Cortex of kidney (tissue), 1 donor: ENCODE measurements at places on chromosomes 1 and 21.

- DNase-seq = no peak
These were observed 65.1 kb downstream of the PIK3CD start for GRCh38 chr1:9716404-9717192.

DNA sequence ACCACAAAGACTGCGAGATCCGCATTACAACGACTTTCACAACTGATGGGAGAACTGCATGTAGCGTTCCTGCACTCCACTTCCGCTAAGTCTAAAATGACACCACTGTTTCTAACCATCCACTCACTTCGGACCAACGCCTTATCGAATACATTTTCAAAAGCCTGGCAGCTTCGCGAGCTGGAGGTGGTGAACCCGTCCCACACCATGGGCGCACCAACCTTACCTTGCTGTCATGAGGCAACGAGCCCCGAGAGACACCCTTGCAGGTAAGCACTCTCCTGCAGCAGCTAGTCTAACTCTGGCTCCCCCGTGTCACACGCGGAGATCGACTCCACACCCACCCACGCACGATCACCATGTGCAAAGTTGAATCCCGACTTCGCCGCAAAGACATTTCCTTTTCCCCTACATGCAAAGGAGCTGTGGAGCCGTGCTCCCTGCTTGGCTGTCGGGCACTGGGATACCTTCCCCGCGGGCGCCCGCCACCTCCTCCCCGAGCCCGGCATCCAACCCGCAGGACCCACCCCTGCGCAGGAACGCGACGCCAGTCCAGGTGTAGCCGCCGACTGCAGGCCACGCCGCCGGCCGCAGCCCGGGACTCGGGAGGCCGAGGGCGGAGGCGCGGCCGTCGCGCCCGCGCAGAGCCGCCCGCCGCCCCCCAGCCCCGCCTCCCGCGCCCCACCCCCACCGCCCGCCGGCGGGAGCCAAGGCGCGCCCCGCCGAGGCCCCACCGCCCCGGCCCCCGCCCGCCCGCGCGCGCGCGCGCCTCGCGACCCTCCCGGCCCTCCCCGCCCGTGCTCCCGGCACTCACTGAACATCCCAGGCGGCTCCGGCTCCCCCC is 629 bp downstream of the TAF5L start:
- no peak for DNase-seq

- DNase-seq = no peak
These were observed 197.3 kb downstream of the MATN1 start for GRCh38 chr1:30525971-30526651.

DNA sequence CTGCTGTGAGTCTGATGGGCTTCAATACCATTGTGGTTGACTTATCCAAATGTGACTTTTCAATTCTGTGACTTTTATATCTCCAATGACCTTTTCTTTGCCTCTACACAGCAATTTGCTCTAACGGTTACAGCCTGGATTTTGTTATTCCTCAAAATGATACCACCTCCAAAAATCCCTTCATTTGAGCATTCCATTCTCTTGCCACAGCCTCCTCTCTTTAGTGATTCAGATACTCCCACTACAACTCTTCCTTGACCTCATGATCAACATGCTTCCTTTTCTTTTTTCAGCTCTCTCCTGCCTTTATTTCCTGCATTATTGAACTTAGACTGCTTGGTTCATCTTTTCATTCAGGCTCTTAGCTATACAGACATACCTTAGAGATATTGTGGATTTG is 16.6 kb upstream of the IL19 start:
- no peak for DNase-seq

- no peak for DNase-seq
These were observed 9.0 kb downstream of the IFNAR2 start for GRCh38 chr21:33238565-33239255.

DNA sequence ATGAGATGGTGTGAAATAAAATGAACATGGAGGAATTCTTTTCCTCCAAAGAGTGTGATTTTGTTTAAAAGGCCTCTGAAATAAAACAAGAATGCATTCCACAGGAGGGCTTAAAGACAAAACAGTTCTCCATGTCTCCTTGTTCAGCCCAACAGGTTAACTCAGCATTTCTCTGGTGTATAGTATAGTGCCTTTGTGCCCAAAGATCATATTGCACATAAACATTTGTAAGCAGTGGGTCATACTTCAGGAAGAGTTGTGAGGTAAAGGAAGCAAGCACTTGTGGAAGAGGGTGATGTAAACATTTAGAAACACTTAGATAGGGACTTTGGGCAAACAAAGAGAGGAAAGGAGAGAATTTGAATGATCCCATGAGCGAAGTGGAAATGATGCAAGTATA is 433.9 kb downstream of the SIPA1L2 start:
- DNase-seq = no peak

- DNase-seq = no peak
These were observed 1.7 kb downstream of the RHOU start for GRCh38 chr1:228736844-228737445.

DNA sequence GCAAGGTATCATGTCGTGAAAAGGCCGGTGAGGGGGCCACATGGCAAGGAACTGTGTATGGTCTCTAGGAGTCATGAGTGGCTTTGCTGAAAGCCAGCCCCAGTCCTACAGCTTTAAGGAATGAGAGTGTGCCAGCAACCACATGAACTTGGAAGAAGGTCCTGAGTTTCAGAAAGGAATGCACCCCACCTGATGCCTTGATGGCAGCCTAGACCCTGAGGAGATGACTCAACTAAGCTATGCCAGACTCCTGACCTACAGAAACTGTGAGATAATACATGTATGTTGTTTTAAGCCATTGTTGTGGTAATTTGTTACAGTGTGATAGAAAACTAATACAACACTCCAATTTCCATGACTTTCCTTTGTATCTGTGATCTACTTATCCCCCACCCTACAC is 33.5 kb upstream of the AKT3 start:
- DNase-seq = no peak

- DNase-seq = no peak
These were observed 1.4 kb upstream of the B4GALT2 start for GRCh38 chr1:43977376-43978263.

DNA sequence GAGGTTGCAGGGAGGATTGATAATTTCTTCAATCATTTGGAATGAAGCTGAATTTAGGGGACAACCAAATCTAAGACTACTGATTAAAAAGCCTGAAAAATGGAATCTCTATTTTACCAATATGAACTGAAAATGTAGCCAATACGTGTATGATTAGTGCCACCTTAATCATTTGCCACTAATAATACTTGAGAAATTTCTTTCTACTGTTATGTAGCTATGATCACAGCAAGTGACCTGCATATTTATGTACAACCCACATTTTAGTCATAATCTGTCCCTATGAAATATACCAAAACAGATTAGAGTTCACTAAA is 6.5 kb downstream of the COLGALT2 start:
- DNase-seq = no peak

GRCh38 chr1:178921499-178921898 is 50.6 kb upstream of the ANGPTL1 start:
- DNase-seq = no peak

DNA sequence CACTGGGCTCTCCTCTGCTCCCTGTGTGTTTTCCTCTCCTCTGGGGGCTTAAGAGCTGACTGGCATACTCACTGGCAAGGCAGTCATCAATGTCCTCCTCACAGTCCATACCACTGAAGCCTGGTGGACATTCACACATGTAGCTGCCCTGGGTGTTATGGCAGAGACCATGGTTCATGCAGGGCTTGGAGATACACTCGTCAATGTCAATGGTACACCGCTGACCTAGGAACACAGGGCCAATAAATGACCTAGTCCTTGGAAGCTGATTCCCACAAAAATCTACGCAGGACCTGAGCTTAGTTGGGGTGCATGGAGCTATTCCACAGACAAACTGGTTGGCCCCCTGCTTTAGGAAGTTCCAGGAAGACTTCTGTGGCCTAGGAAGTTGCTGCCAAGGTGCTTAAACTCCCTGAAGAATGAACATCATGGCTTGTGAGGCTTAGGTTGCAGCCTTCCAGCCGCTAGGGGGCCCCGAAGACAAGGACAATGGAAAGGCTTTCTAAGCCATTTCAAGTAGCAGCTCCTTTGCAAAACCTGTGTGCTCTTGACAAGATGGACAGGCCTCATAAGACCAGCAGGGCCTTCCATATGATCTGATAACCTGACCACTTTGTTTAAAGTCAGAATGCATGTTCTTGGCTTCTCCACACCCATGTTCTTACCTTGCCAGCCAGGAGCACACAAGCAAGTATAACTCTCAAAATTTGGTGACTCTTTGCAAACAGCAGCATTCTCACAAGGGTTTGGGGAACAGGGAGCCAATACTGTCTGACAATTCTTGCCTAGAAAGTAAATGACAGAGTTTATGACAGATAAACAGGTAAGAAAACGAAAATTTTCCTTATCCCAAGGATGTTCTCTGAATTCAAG is 52.3 kb upstream of the ADAM30 start:
- no peak for DNase-seq

DNA sequence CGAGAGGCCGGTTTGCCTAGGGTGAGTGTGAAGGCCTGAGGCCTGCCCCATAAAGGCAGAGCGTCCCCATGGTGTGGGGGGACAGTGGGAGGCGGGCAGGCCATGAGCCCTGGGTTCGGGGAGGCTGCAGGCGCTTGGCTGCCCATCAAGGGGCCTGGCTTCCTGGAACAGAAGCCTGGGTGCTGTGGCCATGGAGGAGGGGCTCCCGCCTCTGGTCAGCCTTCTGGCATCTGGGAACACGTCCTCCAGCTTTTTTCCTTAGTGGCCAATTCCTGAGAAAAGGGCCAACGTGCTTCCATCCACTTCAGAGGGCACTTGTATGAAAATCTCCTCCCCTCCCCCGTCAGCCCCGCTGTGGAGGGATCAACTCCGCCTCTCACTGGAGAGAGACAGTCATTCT is 58.7 kb downstream of the PRDM16 start:
- no peak for DNase-seq

DNA sequence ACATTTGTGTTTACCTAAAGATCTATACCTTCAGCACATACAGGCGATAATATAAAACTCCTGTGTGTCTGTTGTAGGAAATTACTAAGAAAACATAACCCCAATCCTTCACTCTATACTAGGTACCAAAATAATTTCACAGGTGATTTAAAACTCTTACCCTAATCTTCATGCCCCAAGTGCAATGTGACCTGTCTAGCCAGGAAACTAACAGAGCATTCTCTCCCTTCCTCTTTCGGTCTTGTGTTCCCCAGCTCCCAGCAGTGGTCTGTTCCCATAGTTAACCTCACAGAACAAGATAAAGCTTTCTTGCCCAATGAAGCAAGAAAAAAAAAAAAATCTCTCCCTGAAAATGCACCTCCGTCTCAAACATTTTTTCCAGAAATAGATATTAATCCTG is 493.5 kb downstream of the DPYD start:
- DNase-seq = no peak

DNA sequence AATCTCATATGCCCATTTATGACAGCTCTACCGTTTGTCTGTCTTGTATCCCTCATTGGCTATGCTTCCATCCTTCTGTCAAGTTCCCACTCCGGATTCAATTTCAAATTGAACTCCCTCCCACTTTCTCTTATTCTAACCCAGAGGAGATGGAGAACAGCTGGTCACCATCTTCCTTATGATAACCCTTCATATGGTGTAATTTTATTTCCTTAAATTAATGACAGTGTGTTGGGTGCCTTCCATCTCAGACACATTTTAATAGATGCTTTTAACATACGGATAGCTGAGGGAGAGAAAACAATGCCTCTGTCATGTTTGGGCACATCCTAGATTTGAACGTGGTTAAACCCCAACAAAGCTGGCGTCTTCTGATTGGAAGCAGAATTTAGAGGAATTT is 103.0 kb upstream of the PLXNA2 start:
- DNase-seq = no peak

DNA sequence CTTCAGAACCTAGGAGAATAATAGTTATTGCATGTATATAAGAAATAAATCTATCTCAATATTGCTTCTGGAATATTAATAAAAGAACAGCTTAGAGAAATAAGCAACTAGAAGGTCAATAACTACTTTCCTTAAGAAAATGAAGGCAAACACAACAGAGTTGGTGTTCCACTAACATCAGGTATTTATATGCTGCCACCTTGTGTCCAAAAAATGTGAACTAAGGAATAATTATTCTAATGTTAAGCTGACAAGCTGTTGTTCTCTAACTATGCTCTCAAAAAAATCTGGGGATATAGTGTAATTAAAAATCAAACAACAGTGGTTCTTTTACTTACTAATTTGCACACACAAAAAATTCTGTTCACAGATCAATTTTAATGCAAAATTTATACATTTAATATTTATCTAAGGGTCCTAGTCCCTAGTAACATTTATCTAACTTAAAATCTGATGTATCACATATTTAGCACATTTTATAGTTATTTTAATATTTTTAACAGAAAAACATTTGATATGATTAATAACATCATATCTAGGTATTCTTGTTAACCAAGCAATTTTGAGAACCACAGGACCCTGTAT is 39.6 kb downstream of the UCHL5 start:
- DNase-seq = no peak

GRCh38 chr1:218939095-218939494 is 234.6 kb upstream of the LYPLAL1 start:
- DNase-seq = no peak

GRCh38 chr1:22418933-22419382 is 32.7 kb upstream of the ZBTB40 start:
- no peak for DNase-seq

DNA sequence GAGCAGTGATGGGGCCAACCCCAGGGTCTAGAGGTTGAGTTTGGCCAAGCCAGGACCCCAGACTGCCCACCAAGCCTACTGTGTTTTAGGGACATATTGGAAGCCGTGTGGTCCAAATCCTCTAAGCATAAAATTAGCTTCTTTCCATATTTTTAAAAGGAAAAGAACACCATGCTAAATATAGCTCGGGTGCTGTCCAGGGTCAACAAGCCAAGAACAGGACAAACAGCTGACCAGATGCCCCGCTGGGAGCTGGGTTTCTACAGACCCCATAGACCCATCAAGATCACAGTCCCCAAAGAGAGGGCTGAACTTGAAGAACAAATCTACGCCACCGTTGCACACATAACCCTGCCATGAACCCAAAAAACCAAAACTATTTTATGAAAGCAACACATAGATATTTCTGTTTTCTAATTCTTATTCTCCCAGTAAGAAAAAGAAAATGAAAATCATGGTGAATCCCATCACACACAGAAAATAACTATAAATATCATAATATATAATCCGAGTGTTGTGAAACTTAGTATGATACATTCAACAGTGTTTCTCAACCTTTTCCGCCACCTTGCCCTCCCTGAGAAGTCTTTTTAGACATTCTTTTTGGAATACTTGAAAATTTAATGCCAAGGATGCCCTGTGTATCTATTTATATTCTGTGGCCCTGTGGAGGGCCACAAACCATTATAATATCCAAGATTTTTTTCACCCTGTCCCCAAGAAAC is 36.2 kb upstream of the FHAD1 start:
- DNase-seq = no peak

DNA sequence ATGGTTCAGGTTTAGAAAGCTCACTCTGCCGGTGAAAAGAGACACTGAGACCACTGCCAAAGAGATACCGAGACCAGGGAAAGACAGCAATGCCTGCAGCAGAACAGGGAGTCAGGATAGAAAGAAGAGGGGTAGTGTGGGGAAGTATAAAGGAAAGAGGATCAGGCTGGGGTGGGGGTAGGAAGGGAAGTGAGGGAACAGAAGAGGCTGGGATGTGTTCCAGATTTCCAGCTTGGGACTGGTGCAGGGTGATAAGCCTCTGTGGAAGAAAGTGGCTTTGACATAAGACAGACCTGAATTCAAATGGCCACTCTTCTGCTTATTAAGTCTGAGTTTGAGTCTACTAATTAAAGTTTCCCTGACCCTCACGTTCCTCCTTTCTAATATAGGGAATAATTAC is 105.9 kb downstream of the PIK3R3 start:
- no peak for DNase-seq
